ENCODE measurements at places on chromosomes 16 and 17. TPM values are rescaled to one million over a fixed set of nuclear protein-coding genes. Genes with fewer than 3 reads are reported as not detected.
A peak's percentile ranks its signal among the peaks of the same experiment; 100 is the strongest.

KRT23 gene
- 0.78 TPM for total RNA-seq

ARRB2 gene
- 12.5 TPM for total RNA-seq

TBC1D28 gene
- total RNA-seq = not detected

RAB11FIP4 gene
- total RNA-seq = 34.0 TPM

CRYBA1 gene
- total RNA-seq = not detected

DNA sequence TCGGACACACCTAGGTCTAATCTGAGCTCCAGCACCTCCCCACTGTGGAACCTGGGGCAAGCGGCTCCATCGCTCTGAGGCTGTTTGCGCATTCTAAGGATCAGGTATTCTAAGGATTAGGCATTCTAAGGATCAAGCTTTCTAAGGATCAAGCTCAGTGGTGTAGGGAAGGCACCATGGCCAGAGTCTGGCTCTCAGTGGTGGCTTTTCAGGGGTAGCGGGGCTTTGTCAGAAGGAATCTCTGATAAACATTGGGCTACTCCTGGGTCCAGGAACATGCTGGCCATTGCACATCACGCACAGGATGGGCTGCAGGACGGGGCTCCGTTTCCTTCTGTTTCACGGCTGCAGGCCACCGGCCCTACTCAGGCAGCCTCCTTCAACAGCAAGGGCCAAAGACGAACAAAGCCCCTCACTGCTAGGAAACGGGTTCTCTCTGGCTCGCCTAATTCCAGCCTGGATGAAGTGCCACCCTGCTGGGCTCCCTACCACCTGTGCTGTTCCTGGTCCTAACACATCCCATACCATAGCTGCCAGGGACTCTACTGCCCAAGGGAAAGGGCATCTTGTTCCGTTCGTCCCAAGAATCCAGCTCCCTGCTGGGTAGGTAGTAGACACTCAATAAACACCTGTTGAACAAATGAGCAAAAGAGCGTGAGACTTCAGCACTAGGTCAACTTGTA, 5.5 kb downstream of the C1QTNF1 start:
- H3K4me3 ChIP-seq = no peak overlapping the region
- no peaks in the 10 kb centered on the region for H3K27me3 ChIP-seq

GRCh38 chr16:51950118-51950780, 596.7 kb downstream of the TOX3 start:
- no peaks in the 10 kb centered on the region for H3K27me3 ChIP-seq
- no peak for DNase-seq
- no peak overlapping the region for H3K27ac ChIP-seq
- no peak overlapping the region for H3K4me3 ChIP-seq

GRCh38 chr17:64037802-64038201, 17.4 kb upstream of the ICAM2 start:
- H3K27me3 ChIP-seq = no peaks in the 10 kb centered on the region
- H3K27ac ChIP-seq = no peak overlapping the region
- no peak overlapping the region for H3K4me3 ChIP-seq
- no peaks in the 10 kb centered on the region for H3K36me3 ChIP-seq
- peak; percentile 4 for DNase-seq

DNA sequence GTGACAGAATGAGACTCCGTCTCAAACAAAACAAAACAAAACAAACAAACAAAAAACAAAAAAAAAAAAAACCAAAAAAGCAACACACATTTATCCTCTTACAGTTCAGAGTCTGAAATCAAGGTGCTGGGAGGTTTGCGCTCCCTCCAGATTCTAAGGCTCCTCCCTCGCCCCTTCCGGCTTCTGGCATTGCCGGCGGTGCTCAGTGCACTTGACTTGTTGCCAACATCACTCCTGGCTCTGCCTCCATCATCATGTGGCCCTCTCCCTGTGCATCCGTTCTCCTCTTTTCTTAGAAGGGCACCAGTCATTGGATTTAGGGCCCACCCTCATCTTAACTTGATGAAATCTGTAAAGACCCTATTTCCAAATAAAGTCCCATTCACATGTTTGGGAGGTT, 73.8 kb downstream of the RBFOX3 start:
- no peaks in the 10 kb centered on the region for H3K36me3 ChIP-seq
- no peak for DNase-seq
- H3K4me1 ChIP-seq = no peaks in the 10 kb centered on the region
- H3K27ac ChIP-seq = no peak overlapping the region
- H3K27me3 ChIP-seq = no peaks in the 10 kb centered on the region

GRCh38 chr17:71423871-71424546, 696.8 kb upstream of the SOX9 start:
- H3K27ac ChIP-seq = no peak overlapping the region
- no peaks in the 10 kb centered on the region for H3K4me1 ChIP-seq
- no peaks in the 10 kb centered on the region for H3K36me3 ChIP-seq

DNA sequence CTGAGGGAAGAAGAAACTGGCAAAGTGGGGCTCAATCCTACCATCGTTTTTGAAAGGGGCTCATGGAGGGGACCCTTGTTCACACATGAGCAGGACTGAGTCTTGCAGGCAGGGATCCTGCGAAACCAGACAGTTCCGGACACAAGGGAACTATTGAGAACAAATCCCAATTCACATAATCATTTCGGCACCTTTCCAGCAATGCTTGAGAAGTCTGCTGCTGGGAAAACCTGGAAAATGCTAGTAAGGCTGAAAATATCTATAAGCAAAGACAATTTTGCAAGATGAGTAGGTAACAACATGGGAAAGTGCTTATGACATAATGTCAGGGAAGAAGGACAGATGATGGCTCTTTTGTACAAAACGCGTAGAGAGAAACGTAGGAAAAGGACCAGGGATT, 52.1 kb upstream of the BPTF start:
- H3K4me1 ChIP-seq = no peaks in the 10 kb centered on the region
- no peaks in the 10 kb centered on the region for H3K36me3 ChIP-seq
- no peaks in the 10 kb centered on the region for H3K27me3 ChIP-seq

DNA sequence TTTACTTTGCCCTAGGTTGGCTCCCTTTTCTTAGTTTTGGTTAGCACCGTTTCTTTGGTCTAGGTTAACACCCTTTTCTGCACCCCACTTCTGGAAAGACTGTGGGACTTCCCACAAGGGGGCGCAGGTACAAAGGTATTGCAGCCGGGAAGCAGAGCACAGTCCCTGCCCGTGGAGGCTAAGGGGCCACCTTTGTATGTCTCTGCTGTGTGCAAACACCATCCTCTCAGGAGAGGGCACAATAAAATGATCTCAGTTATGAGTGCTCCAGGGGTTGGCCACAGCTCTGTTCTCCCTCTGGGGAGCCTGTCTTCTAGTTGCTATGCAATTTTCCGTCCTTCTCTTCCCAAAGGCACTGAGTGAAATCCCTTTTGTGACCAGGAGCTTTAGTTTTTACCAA, 28.4 kb upstream of the TMC5 start:
- peak; percentile 58 for DNase-seq
- no peaks in the 10 kb centered on the region for H3K36me3 ChIP-seq
- no peaks in the 10 kb centered on the region for H3K27me3 ChIP-seq
- no peak overlapping the region for H3K27ac ChIP-seq
- no peaks in the 10 kb centered on the region for H3K4me1 ChIP-seq

DNA sequence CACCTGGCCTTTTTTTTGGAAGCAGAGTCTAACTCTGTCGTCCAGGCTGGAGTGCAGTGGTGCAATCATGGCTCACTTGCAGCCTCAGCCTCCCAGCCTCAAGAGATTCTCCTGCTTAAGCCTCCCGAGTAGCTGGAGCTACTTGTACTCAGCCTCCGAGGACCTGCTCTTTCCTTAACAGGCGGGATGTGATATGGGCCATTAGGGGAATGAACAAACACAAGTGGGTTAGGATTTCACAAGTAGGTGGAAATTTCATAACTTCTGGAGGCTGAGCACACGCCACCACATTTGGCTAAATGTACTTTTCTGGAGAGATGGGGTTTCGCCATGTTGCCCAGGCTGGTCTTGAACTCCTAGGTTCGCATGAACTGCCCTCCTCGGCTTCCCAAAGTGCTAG, 4.1 kb downstream of the PAM16 start:
- no peak overlapping the region for H3K4me3 ChIP-seq
- no peaks in the 10 kb centered on the region for H3K36me3 ChIP-seq
- H3K4me1 ChIP-seq = peaks cover 9% of the 10 kb centered on the region
- no peak overlapping the region for H3K27ac ChIP-seq
- DNase-seq = no peak

DNA sequence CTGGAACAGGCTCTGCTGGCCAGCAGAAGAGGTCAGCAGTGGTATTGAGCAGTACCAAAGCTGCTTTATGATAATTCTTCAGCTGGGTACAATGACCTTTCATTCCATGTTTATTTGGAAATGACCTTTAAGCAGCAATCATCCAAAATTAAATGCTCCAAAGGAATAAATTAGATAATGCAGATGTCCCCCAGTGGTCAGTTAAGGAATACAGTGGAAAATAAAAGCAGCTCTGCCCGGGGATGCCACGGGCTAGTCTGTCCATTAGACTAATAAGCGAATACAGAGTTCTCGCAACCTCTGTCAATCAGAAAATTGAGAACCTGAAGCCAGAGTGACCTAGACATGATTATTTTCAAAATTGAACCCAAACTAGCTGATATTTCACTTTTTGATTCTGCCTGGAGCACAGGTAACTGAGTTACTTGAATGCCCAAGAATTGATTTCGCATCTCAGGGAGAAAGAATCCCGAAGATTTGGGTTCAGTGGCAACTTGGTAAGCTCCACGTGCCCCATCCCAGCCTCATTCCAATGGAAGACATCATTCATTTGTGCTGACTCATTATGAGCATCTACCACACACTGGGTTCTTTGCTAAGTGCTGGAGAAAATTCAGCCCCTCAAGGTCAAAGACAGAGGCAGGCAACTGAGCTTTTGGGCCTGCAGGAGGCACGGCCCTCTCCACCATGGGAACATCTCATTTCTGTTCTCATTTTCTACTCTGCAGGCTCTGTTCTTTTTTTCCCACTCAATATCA, 34.4 kb upstream of the SLC39A11 start:
- H3K4me3 ChIP-seq = no peak overlapping the region
- DNase-seq = no peak
- no peaks in the 10 kb centered on the region for H3K4me1 ChIP-seq
- H3K27ac ChIP-seq = no peak overlapping the region

DNA sequence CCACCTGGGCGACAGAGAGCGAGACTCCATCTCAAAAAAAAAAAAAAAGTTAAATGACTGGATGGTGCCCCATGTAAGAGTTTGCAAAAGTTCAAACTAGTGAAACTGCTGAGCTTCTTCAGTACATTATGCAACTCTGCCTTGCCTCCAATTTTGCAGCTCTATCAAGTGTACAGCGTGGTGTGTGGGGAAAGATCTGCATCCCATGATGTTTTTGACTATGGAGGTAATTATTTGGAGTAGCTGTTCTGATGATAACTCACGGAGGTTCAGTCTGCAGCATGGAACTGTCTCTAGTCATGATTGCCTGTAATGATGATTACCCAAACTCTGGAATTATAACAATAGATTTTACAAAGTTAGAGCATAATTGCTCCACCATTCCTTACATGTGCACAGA, 149.6 kb downstream of the PITPNC1 start:
- no peaks in the 10 kb centered on the region for H3K36me3 ChIP-seq
- H3K4me1 ChIP-seq = peaks cover 48% of the 10 kb centered on the region
- no peaks in the 10 kb centered on the region for H3K27me3 ChIP-seq
- no peak overlapping the region for H3K4me3 ChIP-seq
- H3K27ac ChIP-seq = no peak overlapping the region
- DNase-seq = no peak

- no peak for DNase-seq
- H3K27me3 ChIP-seq = no peaks in the 10 kb centered on the region
- H3K27ac ChIP-seq = peak overlapping the region; percentile 93
- H3K4me3 ChIP-seq = no peak overlapping the region
- no peaks in the 10 kb centered on the region for H3K36me3 ChIP-seq
- H3K4me1 ChIP-seq = no peaks in the 10 kb centered on the region
Observed at GRCh38 chr16:56606476-56607108, 1.8 kb upstream of the MT2A start.
